Left renal pelvis (tissue), 4 donors: ENCODE measurements at places on chromosomes 6 and 20. TPM values are rescaled to one million over a fixed set of nuclear protein-coding genes. Genes with fewer than 3 reads are reported as not detected.

- no peak for DNase-seq
Observed at GRCh38 chr6:56403745-56404144, 156.4 kb upstream of the COL21A1 start.

- DNase-seq: no peak
Observed at GRCh38 chr20:45704969-45705637, at the start of gene WFDC10B. Gene WFDC10B (minus strand): TSS chr20:45705019. CDS start chr20:45685992, 19,027 bp downstream.

DNA sequence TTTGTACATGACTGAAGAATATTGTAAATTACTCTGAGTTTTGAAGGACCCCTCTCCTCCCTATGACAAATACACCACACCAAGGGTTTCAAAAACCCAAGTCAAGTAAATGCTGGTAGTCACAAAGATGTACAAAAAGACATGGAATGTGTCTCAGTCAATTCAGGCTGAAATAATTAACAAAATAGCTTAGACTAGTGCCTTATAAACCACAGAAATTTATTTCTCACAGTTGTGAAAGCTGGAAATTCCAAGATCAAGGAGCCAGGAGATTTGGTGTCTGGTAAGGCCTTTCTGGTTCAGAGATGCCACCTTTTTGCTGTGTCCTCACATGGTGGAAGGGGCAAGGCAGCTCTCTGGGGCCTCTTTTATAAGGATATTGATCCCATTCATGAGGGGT, 202.3 kb upstream of the RIN2 start:
- DNase-seq: no peak

- DNase-seq: no peak
Observed at GRCh38 chr6:29956518-29956917, 14.2 kb downstream of the HLA-A start.

The IMPG1 gene
- 2.3 TPM for polyA plus RNA-seq

The ME1 gene
- polyA plus RNA-seq: 2.3 TPM

The LST1 gene
- 4.6 TPM for polyA plus RNA-seq

The GGTLC1 gene
- not detected for polyA plus RNA-seq
